ENCODE measurements at places on chromosomes 4 and X. TPM values are rescaled to one million over a fixed set of nuclear protein-coding genes. Genes with fewer than 3 reads are reported as not detected.

Gene MAGIX
- 1.9 TPM for total RNA-seq

GRCh38 chr4:88147799-88148217, 10.6 kb downstream of the ABCG2 start:
- no peak for DNase-seq

- DNase-seq, result no peak
Observed at GRCh38 chr4:858041-858481, 32.1 kb upstream of the CPLX1 start.

- no peak for DNase-seq
Observed at GRCh38 chr4:142826503-142827241, 19.4 kb downstream of the INPP4B start.

Measured in activated CD4-positive, alpha-beta T cell treated with anti-CD3 and anti-CD28 coated beads, Interleukin-2, amount 10 ng/mL, durations not matched to agents 7 days and 5 days (primary cell).